Activated CD8-positive, alpha-beta memory T cell treated with anti-CD3 and anti-CD28 coated beads for 4 hours (primary cell): ENCODE measurements at places on chromosomes 12 and 14.

DNA sequence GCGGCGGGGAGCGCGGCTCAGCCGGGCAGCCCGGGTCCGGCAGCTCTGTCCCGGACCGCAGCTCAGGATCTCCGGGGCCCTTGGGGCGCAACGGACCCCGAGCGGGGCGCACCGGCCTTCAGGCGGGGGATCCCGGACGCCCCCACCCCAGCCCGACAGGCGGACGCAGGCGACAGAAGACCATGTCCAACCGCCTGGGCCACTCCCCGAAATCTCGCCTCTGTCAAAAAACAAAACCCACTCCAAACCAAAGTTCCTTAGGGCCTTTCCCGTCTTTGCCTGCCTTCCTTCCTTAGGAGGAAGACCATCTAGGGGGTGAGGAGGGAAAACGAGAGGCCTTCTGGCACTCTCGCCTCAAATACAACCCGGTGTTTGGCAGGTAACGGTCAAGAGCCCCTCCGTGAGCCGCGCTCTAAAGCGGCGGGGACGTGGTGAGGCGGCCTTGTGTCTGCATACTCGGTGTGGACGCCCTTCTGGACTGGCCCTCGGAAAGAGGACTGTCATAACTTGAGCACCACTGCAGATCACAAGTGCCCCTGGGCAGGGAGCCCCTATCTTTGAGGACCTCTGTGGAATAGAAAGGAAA lies 604 bp downstream of the HCFC2 start:
- DNase-seq = no peak

GRCh38 chr14:68665131-68665530 lies 127.7 kb downstream of the ZFP36L1 start:
- no peak for DNase-seq

- DNase-seq = no peak
Measured at GRCh38 chr12:19574601-19575000, 135.3 kb downstream of the AEBP2 start.

DNA sequence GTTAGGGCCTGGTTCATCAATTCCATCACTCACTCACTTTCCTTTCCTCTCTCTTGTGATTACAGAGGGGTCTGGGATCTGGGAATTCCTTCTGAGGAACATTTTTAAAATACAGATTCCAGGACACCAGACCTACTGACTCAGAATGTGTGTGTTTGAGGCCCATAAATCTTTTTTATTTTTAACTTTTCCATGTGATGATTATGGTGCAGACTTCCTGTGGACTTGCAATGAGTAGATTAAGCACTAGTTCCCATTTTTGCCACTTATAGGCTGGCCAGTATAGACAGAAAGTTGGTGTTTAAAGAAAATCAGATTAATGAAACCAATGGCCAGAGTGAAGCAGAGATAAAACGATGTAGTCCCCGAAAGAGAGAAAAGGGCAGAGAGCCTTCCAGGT lies 28.1 kb downstream of the SLC41A2 start:
- DNase-seq = no peak

DNA sequence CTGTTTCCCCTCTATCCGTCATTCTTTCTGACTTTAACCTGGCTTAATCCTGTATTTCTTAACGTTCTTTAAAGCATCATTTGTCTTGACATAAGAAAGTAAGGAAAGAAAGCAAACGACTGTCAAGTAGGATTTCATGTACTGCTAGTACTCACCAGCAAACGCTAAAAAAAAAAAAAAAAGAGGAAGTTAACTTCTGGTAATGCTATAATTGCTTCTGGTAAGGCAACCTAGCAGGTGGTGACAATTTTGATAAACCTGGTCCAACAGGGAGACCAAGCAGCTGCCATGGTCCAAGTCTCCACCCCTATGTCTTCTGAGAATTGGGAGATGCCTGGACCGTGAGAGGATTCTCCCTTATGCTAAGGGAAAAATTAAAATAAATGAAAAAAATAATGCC lies 306.6 kb downstream of the DAD1 start:
- no peak for DNase-seq

GRCh38 chr14:76591266-76591665 lies 170.0 kb upstream of the VASH1 start:
- no peak for DNase-seq

DNA sequence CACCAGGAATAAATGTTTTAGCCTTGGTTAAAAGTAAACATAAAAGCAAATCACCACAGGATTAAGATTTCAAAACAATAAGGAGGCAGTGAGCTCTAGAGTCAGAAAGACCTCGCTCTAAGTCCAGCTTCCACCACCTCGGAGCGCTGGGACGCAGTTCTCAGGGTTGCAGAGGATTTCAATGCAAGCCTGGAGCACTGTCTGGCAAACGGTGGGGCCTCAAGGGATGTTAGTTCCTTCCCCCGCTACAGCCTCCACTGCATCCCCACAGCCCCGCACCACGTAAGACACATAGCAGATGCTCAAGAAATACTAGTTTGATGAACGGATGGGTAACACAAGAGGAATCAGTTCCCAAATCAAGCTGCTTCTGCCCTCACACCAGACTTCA lies 39.3 kb upstream of the TMCC3 start:
- no peak for DNase-seq
